ENCODE measurements at places on chromosomes 16 and 17.

- no peak for DNase-seq
Measured at GRCh38 chr16:20767577-20767976, 3.8 kb downstream of the ACSM3 start.

DNA sequence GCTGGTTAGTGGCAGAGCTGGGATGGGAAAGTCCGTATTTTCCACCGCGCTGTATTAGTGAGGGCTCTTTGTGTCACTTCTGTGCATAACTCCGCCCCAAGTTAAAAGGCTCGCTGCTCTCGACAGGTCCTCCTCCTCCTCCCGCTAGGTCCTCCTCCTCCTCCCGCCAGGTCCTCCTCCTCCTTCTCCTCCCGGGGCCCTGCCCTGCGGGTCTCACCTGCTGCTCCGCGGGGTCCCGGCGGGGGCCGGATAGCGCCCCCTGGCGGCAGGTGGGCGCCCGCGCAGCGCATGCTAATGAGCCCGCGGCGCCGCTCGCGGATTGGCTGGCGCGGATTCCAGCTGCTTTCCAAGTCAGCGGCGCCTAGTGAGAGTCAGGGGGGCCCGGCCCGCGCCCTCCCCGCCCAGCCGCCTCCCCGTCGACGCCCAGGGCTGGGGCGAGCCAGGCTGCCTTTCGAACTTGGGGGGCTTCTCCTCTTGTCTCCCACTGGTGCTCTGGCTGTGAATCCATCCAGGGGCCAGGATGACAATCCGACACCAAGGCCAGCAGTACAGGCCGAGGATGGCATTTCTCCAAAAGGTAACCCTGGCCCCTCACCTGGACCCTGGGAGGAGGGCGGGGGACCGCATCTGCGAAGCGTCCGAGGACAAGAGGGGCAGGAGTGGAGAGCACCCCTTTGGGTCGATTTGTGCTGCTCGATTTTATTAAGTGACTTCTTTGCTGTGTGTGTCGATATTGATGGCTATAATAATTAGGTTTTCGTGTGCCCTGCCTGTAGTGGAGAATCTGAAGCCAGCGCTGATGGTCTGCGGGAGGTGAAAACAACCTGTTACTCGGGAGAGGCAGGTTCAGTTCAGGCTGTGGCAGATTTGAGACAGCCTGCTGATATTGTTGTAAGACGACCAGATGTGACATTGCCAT, at the start of gene RGS9:
TSS of gene RGS9 (plus strand) at position 350 of the 919 bp plus-strand sequence. CDS start at position 521, 171 bp downstream.
- DNase-seq: peak; percentile 93

DNA sequence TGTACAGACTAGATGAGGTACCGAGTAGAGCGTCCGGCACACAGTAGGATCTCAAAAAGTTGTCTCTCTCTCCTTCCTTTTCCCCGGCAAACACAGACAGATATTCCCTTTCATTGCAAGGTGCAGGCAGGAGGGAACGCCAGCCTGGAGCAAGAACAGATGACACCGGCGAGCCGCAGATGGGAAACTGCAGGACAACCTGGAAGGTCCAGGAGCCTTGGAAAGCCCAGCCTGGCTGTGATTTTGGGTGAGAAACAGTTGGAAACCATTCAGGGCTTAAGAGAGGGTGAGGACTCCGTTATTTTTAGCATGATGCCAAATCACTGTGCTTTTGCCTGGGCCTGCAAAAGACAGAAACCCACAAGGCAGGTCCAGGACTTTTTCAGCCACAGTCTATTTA, 7.3 kb downstream of the CDH11 start:
- no peak for DNase-seq

GRCh38 chr17:10956821-10957220, 118.9 kb upstream of the PIRT start:
- no peak for DNase-seq

GRCh38 chr17:6303664-6304063, 131.3 kb downstream of the AIPL1 start:
- DNase-seq: peak; percentile 10

DNA sequence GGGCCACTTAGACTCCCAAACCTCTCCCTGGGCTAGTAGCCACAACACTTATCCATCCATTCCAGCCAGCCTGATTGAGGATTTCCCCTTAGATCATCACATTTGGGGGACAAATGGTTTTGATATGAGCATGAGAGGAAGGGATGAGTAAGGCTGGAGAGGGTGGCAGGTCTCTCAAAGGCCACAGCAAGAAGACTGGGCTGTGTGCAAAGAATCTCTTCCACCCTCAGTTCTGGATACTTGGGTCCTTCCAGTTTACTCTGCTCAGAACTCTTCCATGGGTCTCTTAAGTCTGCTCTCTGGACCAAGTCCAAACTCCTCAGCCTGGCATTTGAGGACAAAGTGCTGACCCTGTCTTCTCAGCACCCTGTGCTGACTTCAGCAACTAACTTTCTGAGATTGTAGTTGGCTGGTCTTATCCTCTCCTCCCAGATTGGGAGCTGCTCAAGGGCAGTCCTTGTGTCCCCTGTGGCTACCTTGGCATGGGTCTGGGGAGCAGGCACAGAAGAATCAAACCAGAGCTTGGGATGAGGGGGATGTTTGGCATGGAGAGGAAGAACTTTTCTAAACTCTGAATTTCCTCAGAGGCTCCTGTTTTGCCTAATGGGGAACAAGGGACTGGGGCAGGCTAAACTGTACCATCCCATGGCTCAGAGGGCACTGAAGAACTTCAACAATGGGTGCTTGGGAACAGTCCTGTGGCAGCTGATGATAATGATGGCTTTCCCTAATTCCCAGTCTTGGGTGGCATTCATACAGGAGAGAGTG, 3.1 kb upstream of the NFATC3 start:
- no peak for DNase-seq

DNA sequence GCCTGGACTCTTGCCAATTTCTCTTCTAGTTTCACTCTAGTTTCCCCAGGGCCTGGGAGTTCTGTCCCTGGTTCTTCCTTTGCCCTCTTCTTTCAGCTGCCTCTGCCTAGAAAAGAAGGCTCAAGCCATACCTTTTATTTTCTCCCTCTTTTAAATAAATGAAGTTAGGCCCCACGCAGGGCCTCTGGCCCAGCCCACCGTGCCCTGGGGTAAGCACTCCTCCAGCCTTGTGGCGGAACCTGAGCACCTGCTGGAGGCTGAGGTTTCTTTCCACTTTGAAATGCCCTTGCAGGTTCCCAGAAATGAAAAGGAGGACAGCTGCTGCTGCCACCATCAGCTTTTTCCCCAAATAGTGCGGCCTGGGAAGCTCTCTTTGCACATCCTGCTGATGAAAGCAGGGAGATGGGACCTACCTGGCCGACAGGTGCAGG, 139.4 kb downstream of the CCDC182 start:
- no peak for DNase-seq

DNA sequence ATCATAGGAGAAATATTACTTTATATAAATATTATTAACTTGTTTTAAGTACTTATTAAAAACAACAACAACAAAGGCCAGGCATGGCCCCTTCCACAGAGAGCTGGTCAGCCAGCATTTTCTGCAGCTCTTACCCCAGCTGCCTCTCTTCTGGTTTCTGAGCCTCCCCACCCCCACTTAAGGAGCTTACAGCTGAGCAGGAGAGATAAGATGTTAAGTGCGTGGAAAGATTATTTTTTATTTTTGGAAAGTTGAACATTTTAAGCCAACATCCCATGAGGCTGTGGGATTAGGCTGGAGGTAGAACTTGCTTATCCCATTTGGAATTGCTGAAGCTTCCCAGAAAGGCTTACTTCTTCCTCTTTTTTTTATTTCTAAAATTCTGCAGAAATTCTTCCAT, 401.2 kb downstream of the SEC14L1 start:
- DNase-seq: no peak

DNA sequence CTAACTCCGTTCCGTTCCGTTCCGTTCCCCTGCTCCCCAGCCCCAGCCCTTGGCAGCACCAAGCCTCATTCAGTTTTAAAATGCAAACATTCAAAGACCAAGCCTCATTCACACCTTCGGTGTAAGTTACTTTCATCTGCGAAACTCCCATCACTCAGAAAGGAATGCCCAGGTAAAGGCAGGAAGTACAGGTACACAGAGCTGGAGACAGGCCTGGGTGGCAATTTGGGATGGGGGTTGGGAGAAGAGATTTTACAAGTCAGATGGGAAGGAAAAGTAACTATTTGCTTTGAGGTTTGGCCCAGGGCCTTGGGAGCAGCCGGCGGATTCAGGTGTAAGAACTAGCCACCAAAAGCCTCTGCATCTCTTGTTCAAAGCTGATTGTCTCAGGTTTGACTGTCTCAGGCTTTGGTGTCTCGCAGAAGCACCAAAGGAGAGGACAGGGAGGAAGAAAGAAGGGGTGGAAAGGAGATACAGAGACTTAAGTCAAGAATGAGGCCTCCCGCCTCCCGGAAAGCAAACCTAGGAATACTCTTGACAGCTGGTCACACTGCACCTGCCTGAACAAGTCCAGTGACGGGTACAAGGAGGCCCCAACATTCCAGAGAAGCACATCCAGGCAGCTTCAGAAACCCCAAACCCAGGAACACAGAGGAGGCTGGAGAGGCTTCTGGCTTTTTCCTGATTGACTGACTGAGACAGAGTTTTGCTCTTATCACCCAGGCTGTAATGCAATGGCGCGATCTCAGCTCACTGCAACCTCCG, 54.7 kb downstream of the NXN start:
- DNase-seq: no peak

DNA sequence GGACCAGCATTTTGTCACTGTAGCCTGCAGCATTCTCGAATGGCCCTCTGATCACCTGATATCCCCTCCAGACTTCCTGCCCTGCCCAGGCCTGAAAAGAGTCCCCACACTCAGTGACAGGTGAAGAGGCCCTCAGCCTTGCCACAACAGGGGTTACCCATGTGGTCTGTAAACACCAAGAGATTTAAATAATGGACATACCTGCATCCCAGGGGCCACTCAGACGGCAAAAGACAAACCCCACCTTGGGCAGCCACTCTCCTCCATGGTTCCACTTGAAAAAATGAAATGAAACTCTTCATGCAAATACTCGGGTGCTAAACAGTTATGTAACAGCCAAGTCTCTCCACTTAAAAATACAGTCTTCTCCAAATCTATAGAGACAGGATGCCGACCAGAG, 22.9 kb upstream of the PECAM1 start:
- DNase-seq: no peak

- no peak for DNase-seq
Measured at GRCh38 chr17:82931699-82932517, 92.1 kb upstream of the ZNF750 start.

DNA sequence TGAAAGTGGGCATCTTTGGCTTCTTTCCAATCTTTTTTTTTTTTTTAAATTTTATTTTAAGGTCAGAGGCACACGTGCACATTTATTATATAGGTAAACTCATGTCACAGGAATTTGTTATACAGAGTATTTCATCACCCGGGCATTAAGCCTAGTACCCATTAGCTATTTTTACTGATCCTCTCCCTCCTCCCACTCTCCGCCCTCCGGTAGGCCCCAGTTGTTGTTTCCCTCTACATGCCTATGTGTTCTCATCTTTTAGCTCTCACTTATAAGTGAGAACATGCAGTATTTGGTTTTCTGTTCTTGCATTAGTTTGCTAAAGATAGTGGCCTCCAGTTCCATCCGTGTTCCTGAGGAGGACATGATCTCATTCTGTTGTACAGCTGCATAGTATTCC, 108.5 kb downstream of the CYB561 start:
- no peak for DNase-seq

DNA sequence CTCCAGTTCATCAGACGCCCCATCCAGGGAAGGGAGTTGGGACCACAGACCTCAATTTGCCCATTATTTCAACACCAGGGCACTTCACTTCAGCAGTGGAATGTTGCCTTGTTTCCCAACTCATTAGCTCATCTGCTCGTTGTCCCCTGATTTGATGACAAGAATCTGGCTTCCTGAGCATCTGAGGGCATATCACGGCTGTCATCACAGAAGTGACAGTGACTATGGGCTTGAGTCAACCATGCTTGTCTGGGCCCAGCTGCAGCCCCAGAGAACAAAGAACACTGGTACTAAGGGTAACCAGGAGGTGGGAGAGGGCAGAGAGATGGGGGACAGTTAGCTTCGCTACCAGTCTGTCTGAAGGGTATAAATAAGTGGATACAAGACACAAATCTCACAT, 266.0 kb upstream of the SDK2 start:
- no peak for DNase-seq

- no peak for DNase-seq
Measured at GRCh38 chr17:2218426-2218825, 85.2 kb downstream of the SMG6 start.

All from activated naive CD4-positive, alpha-beta T cell treated with anti-CD3 and anti-CD28 coated beads, Interleukin-2, amount 50 U/mL, for 72 hours (primary cell).